ENCODE measurements at places on chromosomes 5 and 9.

- no peak for DNase-seq
Observed at GRCh38 chr9:78973907-78974306, 597.9 kb upstream of the TLE4 start.

GRCh38 chr5:88154891-88155290 lies 113.8 kb downstream of the TMEM161B start:
- no peak for DNase-seq

DNA sequence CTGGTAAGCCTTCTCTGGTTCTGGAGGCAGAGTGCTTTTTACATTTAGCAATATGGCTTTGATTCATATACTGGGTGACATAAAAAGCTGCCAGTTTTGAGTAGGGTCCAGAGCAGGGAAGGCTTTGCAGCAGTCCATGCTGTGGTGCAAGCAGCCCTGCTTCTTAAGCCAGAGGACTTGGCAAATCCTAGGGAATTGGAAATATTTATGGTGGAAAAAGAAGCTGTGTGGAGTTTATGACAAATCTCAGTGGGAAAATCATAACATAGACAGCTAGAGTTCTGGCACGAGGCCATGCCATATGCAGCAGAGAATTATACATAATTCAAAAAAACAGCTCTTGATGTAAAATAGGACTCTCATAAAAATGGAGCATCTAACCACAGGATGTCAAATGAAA lies 536.4 kb downstream of the RASEF start:
- no peak for DNase-seq

DNA sequence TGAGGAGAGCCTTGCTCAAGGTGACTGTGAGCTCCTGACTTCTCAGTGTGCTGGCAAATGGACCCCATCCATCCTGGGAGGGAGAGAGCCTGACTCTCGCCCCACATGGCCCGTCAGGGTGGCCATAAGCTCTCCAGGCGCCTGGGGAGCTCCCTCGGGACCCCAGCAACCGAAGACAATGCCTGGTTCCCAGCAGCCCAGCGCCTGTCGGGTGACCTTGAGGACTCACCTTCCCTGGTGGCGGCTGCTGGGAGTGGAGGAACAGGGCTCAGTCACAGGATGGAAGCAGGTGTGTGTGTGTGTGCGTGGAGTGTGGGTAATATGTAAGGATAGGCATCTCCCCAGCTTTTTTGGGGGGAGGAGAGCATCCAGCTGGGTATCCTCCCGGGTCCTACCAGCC lies 190.3 kb downstream of the MELK start:
- no peak for DNase-seq

DNA sequence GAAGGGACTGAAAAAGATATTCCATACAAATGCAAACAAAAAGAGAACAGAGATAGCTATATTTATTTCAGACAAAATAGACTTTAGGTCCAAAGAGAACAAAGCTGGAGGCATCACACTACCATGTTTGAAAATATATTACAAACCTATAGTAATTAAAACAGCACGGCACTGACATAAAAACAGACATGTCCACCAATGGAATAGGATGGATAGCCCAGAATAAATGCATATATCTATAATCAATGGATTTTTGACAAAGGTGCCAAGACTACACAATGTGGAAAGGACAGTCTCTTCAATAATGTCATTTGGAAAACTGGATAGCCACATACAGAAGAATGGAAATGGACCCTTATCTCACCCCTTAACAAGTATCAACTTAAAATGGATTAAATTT lies 10.2 kb downstream of the PRKAA1 start:
- no peak for DNase-seq

DNA sequence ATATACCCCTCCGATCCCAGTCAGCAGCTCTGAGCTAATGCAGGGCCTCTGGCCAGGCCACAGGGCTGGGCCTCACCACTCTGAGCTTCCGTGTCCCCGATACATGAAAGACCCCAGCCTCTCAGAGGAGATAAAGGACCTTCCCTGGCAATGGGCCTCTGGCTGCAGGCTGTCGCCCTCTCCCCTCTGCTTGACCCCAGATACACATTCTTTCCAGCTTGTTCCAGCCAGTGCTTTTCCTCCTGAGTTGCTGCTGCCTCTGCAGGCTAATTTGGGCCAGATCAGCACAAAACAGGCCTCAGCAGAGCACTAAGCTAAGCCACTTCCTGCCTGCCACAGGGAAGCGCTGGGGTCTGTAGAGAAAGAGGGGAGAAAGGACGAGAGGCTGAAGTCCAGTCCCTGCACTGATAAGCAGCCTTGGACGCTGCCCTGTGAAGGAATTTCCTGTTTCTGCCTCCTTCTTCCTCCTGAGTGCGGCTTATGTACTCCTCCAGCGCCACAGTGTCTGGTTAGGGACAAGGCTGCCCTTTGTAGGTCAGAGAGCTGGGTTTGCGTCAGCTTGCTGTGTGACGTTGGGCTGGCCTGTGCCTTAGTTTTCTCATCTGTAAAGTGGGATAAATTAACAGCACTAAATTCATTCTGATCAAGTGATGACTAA lies 73.0 kb upstream of the IL17B start:
- no peak for DNase-seq

GRCh38 chr5:68557162-68557936 lies 341.8 kb downstream of the PIK3R1 start:
- DNase-seq: no peak

DNA sequence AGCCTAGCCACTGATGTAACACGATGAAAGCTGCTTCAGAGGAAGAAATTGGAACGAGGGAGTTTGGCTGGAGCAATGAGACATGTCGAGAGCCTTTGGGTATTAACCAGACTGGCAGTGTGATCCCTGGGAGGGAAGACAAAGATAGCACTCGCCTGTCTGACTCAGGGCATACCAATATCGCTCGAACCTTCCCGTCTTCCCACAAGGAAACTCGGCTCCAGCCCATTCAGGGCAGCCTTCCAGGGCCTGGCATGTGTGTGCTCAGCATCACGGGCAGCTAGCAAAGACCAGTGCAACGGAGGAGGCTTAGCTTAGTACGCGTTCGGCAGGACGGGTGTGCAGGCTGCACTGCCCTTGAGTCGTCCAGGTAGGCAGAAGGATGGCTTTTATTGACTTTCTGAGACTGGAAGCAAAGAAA lies 356.9 kb upstream of the WWC1 start:
- no peak for DNase-seq

- DNase-seq: no peak
Observed at GRCh38 chr5:150179019-150179620, 10.7 kb upstream of the SLC6A7 start.

DNA sequence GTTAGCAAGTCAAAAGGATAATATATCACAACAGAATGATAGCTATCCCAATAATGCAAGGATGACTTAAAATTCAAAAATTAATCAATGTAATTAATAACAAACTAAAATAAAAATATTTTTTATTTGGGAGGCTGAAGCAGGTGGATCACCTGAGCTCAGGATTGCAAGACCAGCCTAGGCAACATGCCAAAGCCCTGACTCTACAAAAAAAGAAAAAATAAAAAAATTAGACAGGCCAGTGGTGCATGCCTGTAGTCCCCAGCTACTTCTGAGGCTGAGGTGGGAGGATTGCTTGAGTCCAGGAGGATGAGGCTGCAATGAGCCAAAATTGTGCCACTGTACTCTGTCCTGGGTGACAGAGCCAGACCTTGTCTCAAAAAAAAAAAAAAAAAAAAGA lies 399.3 kb downstream of the ADGRV1 start:
- DNase-seq: no peak

GRCh38 chr5:110045158-110045557 lies 355.4 kb downstream of the MAN2A1 start:
- DNase-seq: no peak

DNA sequence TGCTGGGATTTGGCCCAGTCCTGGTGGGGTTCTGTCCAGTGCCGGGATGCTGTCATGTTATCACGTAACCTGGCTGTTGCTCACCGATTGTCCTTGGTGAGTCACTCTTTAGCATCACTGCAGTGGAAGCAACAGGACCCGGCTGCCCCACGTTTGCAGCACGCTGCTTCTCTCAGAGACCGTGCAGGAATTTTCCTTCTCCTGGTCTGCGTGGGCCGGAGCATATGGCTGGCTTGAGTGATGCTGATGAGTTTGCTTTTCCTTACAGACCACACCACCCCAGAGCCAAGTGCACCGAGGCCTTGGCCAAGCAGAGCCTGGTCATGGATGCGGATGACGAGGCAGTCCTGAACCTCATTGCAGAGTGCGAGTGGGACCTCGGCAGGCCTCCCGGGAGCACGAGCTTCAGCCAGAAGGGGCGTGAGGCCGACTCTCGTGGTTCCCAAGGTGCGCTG lies 21.4 kb downstream of the CEP72 start:
- DNase-seq: no peak

- no peak for DNase-seq
Observed at GRCh38 chr9:114300153-114300845, 22.6 kb upstream of the ORM1 start.

Measured in frontal cortex (tissue), 4 donors.